Effector CD8-positive, alpha-beta T cell (primary cell): ENCODE measurements at places on chromosomes 5 and 9.

GRCh38 chr5:174300118-174300940 lies 254.8 kb downstream of the NSG2 start:
- no peak for DNase-seq

- DNase-seq = no peak
Observed at GRCh38 chr5:30849931-30850710, 343.4 kb upstream of the CDH6 start.

DNA sequence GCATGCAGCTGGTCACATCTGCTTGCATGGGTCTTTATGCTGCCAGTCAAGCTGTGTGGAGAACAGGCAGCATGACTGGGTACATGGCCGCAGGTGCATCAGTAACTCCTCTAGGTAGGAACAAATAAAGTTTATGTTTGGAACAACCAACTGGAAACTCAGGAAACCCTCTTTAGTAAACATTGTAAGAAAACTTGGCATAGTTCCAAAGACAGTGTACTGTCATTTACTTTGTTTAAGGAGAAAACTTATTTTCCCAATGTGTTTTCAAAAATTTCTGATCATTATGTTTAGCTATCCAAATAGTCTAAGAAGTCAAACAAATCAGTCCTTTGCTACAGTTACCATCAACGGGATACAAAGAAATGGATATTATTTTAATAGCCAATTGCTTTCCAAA lies 386.0 kb downstream of the CHSY3 start:
- DNase-seq = no peak

GRCh38 chr5:143652108-143652700 lies 159.8 kb upstream of the HMHB1 start:
- DNase-seq = no peak

GRCh38 chr9:114919611-114920010 lies 10.8 kb downstream of the TNFSF8 start:
- no peak for DNase-seq
